Dorsolateral prefrontal cortex (tissue), 122 donors: ENCODE measurements at places on chromosomes 1 and 21.

DNA sequence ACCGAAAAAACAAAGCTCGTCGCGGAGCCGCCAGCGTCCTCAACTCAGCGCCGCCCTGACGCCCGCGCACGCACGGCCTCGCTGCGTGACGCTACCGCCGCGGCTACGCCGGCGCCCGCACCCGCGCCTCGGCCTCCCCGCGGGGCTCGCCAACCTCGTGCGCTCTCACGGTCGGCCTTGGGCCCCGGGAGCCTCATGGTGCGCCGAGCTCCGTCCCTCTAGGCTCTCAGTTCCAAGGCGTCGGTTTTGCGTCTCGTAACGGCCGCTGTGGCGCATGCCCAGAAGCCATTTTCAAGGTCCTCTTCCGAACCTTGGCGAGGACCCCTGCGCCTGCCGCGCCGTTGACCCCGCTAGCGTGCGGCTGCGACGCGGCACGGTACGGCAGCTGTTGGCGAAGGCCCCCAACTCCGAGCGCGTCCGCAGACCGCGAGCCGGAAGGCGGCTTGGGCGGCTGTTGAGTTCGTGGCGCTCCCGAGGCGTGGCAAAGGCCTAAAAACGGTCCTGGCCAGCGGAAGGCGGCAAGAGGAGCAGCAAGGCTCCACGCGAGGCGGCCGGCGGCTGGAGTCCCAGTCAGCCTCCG lies at the start of gene HENMT1:
HENMT1 (minus strand) TSS at position 64 of the 580 bp plus-strand sequence. CDS start 1,209 bp downstream, outside the sequence.
- peak; percentile 69 for DNase-seq

DNA sequence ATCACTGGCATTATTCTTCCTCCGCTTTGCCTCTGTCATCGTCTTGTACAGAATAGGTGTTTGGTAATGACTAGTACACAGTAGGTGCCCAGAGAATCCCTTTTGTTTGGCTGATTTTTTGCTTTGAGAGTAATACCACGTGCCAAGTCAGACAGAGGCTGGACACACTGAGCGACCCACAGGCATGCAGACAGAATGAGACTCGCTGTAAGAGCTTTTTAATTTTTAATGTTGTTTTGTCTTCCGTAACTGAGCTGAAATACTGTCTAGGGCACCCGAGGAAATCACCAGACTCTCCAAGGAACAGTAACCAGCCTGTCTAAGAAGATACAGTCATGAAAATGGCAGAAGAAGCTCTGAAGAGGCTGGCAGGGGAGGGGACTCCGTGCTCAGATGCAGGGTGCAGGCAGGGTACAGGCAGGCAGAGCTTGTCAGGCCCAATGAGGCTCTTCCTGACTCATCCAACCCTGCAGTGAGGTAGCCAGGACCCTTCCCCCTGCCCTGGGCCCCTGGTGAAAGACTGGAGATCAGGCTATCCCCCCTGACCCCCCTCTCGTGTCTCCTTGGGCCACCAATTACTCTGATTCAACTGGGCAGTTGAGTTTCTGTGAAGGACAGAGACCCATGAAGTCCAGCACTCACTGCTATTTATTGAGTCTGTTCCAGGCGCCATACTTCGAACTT lies 60.1 kb upstream of the ECE1 start:
- no peak for DNase-seq

- no peak for DNase-seq
Measured at GRCh38 chr1:197042676-197043341, 24.3 kb downstream of the F13B start.

DNA sequence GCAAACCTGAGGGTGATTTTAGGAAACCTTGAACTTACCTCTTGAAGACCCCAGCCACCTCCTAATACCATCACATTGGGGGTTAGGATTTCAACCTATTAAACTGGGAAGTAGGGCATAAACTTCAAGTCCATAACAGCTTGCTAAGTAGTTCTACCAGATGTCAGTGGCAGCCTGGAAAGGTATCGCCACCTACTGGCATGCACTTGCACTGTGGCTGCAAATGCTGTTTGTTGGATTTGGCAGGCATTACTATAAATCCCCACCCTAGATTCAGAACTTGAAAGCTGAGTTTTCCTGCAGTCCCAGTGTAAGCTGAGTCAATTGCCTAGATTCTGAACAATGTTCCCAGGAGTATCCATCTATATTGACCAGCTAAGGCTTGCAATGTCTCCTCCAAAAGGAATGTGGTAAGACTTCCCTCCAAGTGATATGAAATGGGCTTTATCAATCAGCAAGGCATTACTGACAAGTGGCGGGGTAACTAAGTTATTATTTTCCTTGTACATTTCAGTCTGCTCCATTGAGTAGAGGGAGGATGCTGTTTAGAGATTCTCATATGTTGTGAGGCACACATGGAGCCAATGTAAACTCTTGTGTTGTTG lies 474.5 kb downstream of the PTPRC start:
- peak; percentile 86 for DNase-seq

DNA sequence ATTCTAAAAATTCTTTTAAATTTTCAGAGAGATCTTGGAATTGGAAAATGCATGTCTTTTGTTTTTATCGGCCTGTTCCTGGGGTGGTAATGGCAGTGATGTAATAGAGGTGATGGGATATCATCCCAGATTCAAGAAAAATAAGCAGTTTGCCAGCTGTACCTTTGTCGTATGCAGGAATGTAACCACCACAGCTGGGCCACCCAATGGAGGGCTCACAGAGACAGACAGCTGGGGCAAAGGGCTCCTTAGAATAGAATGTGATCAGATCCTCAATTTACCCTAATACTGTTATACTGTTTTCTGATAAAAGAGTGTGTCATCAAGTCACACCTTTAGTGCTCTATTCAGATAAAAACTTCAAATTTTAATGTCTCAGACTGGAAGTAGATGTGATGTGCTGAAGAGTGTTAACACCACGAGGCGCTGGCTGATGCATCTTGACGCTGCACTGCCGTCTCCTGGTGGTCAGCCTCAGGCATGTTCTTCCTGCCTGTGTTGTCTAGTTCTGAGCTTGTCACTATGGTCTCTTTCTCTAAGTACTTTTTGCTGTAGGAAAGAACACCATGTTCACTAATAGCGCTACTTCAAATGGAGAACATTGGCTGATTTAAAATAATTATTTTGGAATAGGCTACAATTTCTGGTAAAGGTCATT lies 78.8 kb downstream of the C1orf21 start:
- DNase-seq, result no peak

- no peak for DNase-seq
Measured at GRCh38 chr21:38402291-38402690, 96.0 kb downstream of the ERG start.
